ENCODE measurements at places on chromosomes 4 and X.

DNA sequence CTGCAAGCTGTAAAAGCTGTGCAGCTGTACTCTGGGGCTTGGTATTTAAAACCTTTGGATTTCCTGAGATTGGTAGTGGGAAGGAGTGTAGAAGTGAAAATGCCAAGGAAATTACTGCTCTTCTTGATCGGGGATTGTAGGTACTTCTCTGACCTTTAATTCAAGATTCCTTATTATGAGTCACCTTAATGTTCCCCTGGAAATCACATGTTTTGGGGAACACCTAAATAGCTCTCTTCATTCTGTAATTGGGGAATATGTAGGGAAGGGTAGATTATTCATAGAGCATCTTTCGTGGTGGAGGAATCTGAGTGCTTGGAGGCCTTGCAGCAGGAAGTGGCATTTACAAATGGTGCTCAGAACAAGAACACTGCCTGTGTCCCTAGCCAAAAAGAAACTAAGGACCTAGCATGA is 137.8 kb downstream of the UCHL1 start:
- no peaks in the 10 kb centered on the region for H3K36me3 ChIP-seq
- H3K27ac ChIP-seq, result no peak overlapping the region
- H3K4me1 ChIP-seq, result no peaks in the 10 kb centered on the region
- H3K4me3 ChIP-seq, result no peak overlapping the region
- DNase-seq, result no peak

- H3K36me3 ChIP-seq, result no peaks in the 10 kb centered on the region
- DNase-seq, result no peak
- no peak overlapping the region for H3K4me3 ChIP-seq
- H3K4me1 ChIP-seq, result no peaks in the 10 kb centered on the region
- H3K27ac ChIP-seq, result no peak overlapping the region
- H3K27me3 ChIP-seq, result no peaks in the 10 kb centered on the region
Observed at GRCh38 chr4:16684097-16684496, 214.3 kb downstream of the LDB2 start.

DNA sequence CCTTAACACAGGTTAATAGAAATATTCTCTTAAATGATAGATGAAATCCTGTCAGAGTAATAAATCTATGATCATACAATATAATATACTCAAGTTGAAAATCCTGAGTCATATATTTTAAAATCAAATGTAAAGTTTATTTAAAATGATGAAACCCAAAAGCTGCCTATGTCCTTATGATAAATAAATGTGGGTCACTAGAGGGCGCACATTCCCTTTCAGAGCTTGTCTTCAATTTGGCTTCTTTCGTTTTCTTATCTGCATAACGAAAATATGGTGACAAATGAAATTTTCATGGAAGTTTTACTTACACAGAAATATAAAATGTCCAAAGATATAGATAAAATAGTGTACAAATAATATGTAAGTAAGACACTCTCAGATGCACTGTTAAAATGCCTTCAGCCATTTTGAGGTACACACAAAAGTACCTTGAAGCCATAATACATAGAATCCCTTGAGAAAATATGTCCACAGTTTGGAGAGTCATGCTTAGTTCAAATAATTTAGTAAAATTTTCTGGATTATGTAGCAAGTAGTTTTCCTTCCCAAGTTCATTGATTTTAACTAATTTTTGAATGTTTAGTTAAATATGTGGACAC is 680.4 kb downstream of the DMD start:
- no peak for DNase-seq
- H3K27me3 ChIP-seq, result no peaks in the 10 kb centered on the region
- H3K4me3 ChIP-seq, result no peak overlapping the region
- H3K27ac ChIP-seq, result no peak overlapping the region
- no peaks in the 10 kb centered on the region for H3K36me3 ChIP-seq

GRCh38 chr4:83552924-83553323 is 17.0 kb downstream of the GPAT3 start:
- H3K27ac ChIP-seq, result no peak overlapping the region
- H3K27me3 ChIP-seq, result no peaks in the 10 kb centered on the region
- H3K36me3 ChIP-seq, result no peaks in the 10 kb centered on the region
- H3K4me3 ChIP-seq, result no peak overlapping the region
- DNase-seq, result no peak
- peaks cover 13% of the 10 kb centered on the region for H3K4me1 ChIP-seq

- H3K27me3 ChIP-seq, result no peaks in the 10 kb centered on the region
- no peak overlapping the region for H3K4me3 ChIP-seq
- H3K36me3 ChIP-seq, result no peaks in the 10 kb centered on the region
- H3K27ac ChIP-seq, result no peak overlapping the region
- H3K4me1 ChIP-seq, result no peaks in the 10 kb centered on the region
Observed at GRCh38 chrX:6708676-6709380, 173.9 kb upstream of the VCX3A start.

DNA sequence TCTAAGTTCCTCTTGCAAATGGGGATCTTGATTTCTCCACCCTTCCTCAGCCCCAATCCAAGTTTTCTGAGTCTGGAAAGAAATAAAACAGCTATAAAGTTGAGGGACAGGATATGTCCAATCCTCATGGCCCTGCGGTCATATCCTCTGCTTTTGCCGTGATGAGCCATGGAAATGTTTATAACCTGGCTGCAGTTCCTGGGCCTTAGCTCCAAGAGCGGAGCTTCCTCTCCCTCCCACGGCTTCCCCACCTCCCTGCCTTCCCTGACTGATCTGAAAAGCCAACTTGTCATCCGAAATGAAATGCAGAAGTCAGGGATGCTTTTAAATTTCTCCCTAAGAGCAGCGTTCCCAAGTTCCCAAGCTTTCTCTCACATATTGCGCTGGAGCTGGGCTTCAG is 221.5 kb upstream of the SFRP2 start:
- H3K27me3 ChIP-seq, result no peaks in the 10 kb centered on the region
- DNase-seq, result no peak
- H3K27ac ChIP-seq, result no peak overlapping the region
- peaks cover 2% of the 10 kb centered on the region for H3K4me1 ChIP-seq
- H3K4me3 ChIP-seq, result no peak overlapping the region

GRCh38 chr4:86264241-86264640 is 95.6 kb downstream of the MAPK10 start:
- no peak for DNase-seq
- no peaks in the 10 kb centered on the region for H3K36me3 ChIP-seq
- no peak overlapping the region for H3K4me3 ChIP-seq
- H3K4me1 ChIP-seq, result no peaks in the 10 kb centered on the region
- H3K27me3 ChIP-seq, result no peaks in the 10 kb centered on the region

DNA sequence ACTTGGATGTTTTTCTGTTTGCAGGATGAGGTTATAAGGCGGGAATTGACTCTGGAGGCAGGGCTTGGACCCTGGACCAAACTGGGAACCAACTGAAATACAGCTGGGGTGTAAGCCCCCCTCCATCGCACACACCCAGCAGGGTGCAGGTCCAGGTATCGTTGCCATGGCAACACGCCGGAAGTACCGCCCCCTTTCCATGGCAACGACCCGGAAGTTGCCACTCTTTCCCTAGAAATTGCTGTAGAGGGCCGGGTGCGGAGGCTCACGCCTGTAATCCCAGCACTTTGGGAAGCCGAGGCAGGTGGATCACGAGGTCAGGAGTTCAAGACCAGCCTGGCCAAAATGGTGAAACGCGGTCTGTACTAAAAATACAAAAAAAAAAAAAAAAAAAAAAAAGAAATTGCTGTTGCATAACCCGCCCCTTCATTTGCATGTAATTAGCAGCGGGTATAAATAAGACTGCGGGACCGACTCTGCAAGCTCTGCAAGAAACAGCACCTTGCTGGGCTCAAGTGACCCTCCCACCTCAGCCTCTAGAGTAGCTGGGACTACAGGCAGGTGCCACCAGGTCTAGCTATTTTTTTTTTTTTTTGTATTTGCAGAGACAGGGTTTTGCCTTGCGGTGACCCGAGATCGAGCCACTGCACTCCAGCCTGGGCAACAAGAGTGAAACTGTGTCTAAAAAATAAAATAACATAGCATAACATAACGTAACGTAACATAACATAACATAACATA is 139.6 kb downstream of the CRLF2 start:
- H3K36me3 ChIP-seq, result peaks cover 7% of the 10 kb centered on the region
- DNase-seq, result peak; percentile 2
- peaks cover 4% of the 10 kb centered on the region for H3K4me1 ChIP-seq
- peaks cover 26% of the 10 kb centered on the region for H3K27me3 ChIP-seq
